ENCODE measurements at places on chromosomes 6 and 20. TPM values are rescaled to one million over a fixed set of nuclear protein-coding genes. Genes with fewer than 3 reads are reported as not detected.
A peak's percentile ranks its signal among the peaks of the same experiment; 100 is the strongest.

DNA sequence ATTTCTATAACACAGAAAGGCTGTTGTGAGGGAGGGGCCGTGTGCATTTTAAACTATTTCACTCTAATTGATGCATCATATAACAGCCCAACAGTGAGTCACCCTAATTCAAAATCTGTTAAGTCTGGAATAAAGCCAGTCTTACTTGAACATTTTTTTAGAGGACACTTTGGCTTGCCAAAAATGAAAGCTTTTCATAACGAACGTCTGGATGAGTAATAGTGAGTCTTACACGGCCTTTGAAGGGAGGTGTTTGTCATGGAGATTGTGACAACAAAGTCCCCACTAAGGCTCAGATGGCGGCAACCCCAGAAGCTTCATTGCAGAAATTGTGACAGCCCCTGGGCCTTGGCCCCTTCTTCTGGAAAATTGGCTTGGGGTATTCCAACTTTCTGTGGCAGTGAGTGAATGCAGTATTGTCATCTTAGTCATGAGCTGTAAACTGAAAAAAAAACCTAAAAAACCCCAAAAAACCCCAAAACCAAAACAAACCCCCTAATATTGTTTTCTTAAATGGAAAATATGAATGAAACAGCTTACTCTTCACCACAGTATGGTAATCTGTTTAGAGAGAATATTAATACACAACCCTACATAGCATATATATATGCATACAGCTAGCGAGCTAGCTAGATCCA is 92.6 kb upstream of the CLDN20 start:
- no peak for DNase-seq

DNA sequence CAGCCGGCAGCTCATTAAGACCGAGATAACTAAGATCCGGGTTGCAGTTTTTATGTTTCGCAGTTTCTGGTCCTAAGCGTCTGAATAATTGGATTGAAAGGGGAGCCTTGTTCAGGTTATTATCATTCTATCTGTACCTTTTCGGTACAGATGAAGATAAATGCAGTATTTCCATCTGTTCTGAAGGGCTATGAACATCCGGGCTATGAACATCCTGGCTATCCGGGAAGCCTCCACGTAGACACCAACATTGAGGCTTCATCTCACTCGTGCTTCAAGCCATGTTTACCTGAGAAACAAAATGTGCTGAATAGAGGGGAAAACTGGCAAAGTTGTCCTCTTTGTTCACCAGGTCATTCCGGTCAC is 399 bp upstream of the REPS1 start:
- no peak for DNase-seq

- DNase-seq: peak; percentile 34
Measured at GRCh38 chr6:116764961-116765841, at the start of gene FAM162B. Gene FAM162B (minus strand): TSS chr6:116765719. CDS start chr6:116765576, 143 bp downstream.

GRCh38 chr6:16437984-16438383 is 199.6 kb downstream of the GMPR start:
- no peak for DNase-seq

The PRRT1 gene
- 28.0 TPM for total RNA-seq

GRCh38 chr20:17345321-17345720 is 118.5 kb downstream of the PCSK2 start:
- no peak for DNase-seq

The EYA4 gene
- 2.0 TPM for total RNA-seq

The DAAM2 gene
- total RNA-seq: 8.5 TPM

GRCh38 chr6:98650941-98651340 is 183.4 kb upstream of the POU3F2 start:
- no peak for DNase-seq

The KHDC1L gene
- total RNA-seq: not detected
